ENCODE measurements at places on chromosomes 3 and 15.
A peak's percentile ranks its signal among the peaks of the same experiment; 100 is the strongest.

- DNase-seq: peak; percentile 23
These were observed 32.8 kb downstream of the LINGO1 start for GRCh38 chr15:77599899-77600298.

DNA sequence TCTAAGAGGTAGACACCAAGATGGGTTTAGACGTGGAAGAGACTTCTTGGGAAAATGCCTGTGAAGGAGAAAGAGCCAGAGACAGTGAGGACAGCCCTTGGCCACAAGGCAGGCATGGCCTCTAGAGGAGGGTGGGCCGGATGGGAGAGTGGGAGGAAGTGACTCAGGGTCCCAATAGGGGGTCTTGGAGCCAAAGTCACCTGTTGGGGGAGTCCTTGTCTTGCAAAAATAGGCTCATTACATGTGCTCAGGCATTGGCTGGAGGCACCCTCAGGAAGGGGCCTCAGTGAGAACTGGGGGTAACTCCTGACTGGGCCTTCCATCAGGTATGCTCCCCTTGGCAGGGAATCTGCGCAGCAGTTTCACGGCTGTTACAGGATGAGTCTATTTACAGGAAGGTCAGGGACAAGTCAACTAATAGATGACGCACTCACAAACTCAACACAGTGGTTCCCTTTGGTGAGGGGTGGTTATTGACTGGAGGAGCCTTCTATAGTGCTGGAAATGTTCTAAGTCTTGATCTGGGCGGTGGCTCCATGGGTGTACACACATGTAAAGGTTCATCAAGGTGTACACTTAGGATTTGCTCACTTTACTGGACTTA is 259.6 kb downstream of the XXYLT1 start:
- no peak for DNase-seq

GRCh38 chr3:156472150-156472549 is 82.8 kb downstream of the SSR3 start:
- DNase-seq: no peak

DNA sequence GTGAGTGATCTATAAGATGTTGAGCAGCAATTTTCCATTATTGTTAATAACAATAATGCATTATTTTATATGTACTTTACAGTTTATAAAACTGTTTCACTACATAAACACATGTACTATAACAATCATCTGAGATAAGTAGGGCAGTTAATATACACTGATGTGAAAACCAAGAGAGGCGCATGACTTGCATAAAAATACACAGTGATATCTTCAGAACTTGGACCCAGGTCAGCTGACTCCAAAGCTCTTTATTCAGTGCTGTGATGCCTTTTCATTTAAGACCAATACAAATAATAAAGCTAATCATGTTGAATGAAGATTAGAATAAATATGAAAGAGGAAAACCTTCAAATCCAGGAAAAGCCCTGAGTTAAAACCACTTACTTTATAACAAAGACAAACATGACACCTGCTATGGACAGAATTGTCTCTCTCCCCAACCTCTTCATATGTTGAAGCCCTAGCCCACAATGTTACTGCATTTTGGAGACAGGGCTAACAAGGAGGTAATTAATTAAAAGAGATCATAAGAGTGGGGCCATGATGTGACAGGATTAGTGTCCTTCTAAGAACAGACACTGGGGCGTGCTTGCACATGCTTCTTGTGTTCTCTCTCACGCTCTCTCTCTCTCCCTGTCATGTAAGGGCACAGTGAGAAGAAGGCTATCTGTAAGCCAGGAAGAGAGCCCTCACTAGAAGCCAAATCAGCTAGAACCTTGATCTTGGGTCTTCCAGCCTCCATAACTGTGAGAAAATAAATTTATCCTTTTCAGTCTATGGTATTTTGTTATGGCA is 55.8 kb upstream of the TSPAN3 start:
- no peak for DNase-seq

- DNase-seq: peak; percentile 20
These were observed 440.9 kb downstream of the RBMS3 start for GRCh38 chr3:29721789-29722188.

DNA sequence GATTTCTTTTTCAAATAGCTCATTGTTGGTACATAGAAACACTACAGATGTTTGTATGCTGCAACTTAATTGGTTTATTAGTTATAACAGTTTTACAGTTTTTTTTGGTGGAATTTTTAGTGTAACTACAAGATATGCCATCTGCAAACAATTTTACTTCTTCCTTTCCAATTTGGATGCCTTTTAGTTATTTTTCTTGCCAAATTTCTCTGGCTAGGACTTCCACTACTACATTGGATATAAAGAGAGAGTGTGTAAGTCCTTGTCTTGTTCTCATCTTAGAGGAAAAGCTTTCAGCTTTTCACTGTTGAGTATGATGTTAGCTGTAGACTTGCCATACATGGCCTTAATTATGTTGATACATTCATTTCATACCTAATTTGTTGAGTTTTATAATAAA is 143.6 kb upstream of the EOMES start:
- no peak for DNase-seq

DNA sequence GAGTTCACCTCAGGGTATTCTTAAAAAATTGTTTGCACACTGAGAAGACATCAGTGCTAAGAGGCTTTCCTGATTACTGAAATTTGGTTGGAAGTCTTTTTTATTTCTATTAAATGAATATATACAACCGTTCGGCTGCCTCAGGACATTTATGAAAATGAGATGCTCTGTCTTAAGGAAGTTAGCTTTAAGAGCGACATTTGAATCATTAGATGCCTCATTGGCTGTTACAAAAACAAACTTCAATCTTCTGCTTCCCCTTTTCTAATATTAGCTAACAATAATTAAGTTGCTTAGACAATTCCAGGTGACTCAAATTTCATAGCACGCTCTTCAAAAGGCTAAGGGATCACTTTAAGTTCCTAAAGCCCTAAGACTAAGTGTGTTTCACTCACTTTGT is 673.7 kb downstream of the FHIT start:
- DNase-seq: no peak

GRCh38 chr3:133850034-133850433 is 44.4 kb downstream of the SRPRB start:
- no peak for DNase-seq

DNA sequence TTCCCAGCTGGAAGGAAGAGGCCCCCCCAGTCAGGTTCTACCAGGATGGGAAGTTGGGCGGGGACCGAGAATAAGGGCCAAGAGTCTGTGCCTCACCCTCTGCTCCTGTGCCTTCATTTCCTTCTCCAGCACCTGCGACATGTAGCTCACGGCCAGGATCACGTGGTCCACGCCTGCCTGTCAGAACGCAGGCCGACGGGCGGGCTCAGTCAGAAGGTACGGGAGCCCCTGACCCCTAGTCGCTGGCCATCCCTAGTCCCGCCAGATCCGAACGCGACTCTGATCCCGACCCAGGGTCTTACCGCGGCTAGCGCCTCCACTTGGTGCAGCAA is 489 bp downstream of the GMPPB start:
- peak; percentile 59 for DNase-seq

DNA sequence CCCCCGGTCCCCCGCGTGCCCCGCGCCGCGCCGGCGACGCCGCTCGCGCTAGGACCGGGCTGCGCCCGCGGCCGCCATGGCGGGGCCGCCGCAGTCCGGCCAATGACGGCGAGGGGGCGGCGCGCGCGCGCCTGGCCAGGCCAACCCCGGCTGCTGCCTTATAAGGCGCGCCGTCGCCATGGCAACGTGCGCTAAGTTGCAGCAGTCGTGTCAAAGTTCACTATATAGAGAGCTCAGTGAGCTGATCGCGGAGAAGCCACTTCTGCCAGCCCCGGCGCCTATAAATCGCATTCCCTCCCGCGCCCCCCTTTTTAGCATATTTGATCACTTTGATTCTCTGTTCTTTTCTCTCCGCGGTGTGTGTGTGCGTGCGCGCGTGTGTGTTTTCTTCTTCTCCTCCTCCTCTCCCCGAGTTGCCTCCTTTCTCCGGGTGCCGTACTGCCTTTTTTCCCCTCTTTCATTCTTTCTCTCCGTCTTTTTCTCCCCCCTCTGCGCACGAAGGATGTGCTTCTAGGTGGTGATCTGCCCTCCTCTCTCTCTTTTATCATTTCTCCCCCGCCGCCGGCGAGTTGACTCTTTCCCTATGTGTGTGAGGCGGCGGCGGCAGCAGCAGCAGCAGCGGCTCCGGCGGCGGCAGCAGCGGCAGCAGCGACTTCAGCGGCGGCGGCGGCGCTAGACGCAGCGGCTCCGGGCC is at the start of gene NR2F2:
Gene NR2F2 (plus strand): TSS at position 251 of the 694 bp plus-strand sequence. CDS start 1,406 bp downstream, outside the sequence.
- DNase-seq: peak; percentile 99

GRCh38 chr3:23810343-23811184 is 4.8 kb downstream of the UBE2E1 start:
- DNase-seq: peak; percentile 22

GRCh38 chr3:52005571-52005986 is 9.9 kb upstream of the RPL29 start:
- no peak for DNase-seq

DNA sequence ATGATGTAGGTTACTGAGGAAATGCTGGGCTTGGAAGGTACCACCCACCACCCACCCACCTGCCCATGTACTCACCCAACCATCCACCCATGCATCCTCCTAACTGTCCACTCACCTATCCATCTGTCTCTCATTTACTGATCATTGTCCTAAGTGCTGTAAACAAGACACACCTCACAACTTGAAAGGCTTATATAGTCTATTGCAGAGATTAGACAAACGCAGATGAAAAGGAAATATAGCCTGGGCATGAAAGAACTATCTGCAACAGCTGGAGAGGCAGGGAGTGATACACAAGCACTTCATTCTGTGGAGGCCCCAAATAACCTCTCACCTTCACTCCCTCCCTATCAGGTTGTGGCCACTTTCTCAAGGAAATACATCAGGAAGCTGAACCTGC is 54.0 kb downstream of the DAPK2 start:
- no peak for DNase-seq

DNA sequence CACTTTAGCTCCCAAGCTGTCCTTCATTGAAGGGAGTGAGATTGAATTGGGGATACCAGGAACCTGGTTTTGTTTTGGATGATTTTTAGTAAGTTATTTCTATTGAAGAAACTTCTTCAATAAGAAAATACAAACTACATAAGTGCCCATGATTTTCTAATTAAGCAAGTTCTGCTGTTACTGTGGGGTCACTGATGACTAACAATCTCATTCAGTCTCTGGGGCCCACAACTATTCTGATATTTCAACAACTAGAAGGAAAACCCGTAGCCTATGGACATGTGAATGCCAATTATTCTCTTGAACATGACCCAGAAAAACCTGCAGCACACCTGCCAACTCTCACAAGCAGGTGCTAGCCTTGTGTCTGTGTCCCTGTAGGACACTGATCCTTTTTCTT is 184.6 kb downstream of the DCLK3 start:
- no peak for DNase-seq

DNA sequence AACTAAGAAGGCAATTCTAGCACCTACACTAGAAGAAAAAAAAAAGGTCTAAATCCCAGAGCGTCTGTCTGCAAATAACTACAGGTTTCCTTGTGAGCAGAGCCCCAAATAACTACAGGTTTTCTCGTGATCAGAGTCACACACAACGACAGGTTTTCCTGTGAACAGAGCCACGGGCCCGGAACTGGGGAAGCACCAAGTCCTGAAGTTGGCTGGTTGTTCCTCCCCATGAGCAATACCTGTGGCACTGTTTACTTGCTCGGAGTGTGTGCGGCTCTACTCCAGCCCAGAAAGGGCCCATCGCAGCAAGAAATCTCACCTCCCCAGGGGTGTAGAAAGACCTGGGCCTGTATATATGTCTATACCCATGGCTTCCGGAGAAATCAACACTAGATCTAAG is 644 bp upstream of the MASP1 start:
- peak; percentile 40 for DNase-seq

DNA sequence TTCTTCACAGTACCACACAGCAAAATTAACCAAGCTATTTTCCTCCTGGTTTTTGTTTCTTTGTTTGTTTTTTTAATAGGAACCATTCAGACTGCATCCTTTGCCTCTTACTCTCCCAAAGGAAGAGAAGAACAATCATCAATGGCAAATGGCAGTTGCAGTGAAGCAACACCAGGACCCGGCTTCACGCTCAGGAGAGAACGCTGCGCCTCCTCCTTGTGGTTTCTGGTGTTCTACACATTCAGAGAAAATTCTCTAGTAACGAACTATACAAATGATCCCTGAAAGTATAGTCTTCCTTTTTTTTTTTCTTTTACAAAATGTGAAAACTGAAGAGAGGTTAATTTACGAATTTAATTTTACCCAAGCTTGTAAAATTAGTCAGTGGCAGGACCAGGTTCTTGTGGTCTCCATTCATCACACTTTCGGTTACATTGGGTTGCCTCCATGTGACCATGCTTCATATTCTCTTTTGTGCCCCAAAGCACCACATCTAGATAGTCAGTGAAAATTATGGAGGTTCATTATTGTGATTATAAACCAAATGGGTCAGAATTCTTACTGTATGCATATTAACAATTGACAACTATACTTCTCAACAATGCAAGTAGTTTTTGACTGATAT is 10.6 kb upstream of the MINDY2 start:
- DNase-seq: no peak

GRCh38 chr3:162029736-162030135 is 533.1 kb downstream of the OTOL1 start:
- DNase-seq: no peak
